ENCODE measurements at places on chromosomes 2 and 18.
A peak's percentile ranks its signal among the peaks of the same experiment; 100 is the strongest.

GRCh38 chr2:131153529-131153928 lies 48.4 kb downstream of the PLEKHB2 start:
- DNase-seq: no peak

- DNase-seq: no peak
These were observed 72.2 kb downstream of the ADAM23 start for GRCh38 chr2:206515580-206515979.

DNA sequence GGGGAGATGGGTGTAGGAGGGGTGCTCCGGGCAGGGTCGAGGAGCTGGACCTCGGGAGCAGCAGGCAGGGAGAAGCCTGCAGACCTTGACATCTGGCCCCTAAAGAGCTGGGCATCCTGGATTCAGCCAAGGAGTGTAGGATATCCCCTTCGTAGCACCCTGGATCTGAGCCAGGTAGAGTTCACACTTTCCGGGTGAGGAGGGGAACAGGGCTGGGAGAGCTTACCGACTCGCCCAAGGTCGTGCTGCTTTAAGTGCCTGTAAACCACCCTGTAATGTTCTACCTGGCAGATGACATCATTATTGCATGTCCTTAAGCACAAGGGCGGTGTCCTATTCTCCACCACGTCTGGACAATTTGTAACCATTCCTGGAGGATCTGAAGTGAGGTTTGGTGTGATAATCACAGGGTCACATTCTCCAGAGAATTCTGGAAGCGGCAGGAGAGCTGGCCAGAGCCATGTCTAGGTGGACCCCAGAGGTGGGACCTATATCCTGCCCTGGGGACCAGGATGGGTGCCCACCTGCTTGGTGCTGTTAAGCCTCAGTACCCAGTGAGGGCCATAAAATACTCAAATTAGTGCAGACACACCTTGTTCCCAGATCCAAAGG lies 14.6 kb downstream of the ITM2C start:
- no peak for DNase-seq

- no peak for DNase-seq
These were observed 82.3 kb downstream of the ARL4C start for GRCh38 chr2:234414596-234414995.

GRCh38 chr18:69715191-69715795 lies 232.4 kb downstream of the CD226 start:
- no peak for DNase-seq

GRCh38 chr2:121650315-121650930 lies 1.2 kb upstream of the CLASP1 start:
- no peak for DNase-seq

GRCh38 chr2:86219896-86220295 lies 20.6 kb downstream of the MRPL35 start:
- no peak for DNase-seq

GRCh38 chr2:191020742-191021381 lies 6.9 kb upstream of the STAT1 start:
- no peak for DNase-seq

DNA sequence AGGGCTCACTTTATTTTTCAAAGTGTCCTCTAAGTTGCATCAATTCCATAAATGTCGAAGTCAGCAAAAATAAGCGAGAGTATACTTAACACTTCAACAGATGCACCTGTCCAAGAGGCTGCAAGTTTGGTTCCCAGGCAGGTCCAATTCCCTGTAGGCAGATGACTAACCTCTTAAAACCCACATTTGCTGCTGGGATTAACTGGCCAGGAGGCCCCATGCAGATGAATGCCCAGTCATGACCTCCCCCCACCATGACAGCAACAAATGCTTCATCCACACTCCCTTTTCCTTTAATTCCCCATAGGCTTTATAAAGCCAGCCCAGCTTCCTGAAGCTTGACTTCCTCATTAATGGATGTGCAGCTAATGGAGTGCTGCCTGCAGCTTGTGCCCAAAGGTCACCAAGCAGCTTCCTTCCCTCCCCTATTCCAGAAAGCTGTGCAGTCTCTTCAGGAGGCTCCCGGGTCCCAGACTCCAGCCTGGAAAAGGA lies 35.7 kb downstream of the REEP1 start:
- DNase-seq: no peak

DNA sequence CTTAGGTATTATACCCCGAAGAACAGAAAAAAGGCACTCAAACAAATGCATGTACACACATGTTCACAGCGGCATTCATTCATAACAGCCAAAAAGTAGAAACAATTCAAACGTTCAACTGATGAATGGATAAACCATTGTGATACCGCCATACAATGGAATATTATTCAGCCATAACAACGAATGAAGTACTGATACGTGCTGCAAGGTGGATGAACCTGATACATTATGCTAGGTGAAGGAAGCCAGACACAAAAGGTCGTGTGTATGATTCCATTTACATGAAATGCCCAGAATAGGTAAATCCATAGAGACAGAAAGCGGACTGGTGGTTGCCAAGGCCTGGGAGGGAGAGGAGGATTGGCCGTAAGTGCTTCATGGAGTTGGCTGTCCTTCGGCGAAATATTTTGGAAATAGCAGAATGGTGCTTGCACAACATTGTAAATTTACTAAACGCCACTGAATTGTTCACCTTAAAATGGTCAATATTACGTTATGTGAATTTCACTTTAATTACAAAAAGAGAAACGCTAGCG lies 750 bp upstream of the RMP24 start:
- no peak for DNase-seq

DNA sequence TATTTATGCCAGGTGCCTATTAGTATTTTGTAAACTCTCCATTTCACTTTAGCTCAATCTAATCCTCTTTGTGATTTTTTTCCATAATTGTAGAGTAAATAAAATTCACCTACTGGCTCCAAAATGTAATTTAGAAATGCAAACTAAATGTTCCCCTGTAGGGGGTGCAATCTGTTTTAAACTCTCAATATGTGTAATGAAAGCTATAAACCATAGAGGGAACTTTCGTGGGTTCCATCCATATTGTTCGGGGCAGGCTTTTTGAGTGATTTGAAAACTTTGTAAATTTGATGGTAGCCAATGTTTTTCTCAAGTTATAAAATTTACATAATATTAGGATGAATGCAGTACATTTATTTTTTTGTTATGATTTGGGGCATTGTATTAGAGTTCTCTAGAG lies 49.4 kb downstream of the TSPYL6 start:
- DNase-seq: no peak

DNA sequence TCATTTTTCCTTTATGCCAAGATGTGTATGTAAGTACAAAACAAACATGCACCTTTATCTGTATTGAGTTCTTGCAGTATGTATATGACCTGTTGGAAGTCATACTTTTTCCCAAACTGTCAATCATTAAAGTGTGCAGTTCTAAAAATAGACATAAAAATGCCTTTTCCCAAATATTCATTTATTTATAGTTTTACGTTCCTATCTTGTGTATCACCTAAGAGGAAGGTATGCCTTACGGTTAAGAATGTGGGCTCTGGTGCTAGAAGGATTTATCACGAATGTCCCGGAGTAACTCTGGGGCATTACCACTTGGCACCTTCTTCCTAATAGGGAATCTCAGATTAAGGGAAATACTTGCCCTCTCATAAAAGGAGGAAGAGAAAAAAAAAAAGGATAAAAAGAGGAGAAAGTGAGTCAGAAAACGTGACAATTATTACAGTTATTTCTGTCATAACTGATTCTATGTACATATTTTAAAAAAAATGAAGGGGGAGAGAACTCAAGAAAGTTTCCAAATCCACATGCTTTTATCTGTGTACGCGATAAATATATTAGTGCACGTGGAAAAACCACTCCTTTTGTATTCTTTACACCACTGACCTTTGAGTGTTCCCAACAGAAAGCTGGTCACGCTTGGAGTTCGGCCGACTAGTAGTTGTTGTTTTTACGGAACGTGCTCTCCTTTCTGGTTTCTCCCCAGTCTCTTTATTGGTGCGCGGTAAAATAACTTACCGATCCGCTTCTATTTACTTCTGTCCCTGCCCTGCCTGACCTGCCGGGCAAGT lies 721 bp downstream of the MCEE start:
- no peak for DNase-seq

DNA sequence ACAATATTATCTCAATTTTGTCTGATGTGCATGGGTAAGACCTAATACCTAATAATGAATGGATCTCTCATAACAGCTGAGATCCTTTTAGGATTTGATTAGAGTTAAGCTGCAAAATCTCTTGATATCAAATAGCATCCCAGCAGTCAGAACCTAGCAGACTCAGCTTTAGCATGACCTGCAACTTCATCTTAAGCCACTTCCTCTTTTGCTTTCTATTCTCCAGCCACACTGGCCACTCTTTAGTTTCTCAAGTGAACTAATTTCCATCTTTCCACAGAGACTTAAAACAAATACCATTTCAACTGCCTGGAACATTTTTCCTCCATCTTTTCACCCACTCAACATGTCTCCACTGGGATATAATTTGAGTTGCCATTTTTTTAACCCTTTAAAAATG lies 1251.6 kb upstream of the ZEB2 start:
- DNase-seq: no peak

DNA sequence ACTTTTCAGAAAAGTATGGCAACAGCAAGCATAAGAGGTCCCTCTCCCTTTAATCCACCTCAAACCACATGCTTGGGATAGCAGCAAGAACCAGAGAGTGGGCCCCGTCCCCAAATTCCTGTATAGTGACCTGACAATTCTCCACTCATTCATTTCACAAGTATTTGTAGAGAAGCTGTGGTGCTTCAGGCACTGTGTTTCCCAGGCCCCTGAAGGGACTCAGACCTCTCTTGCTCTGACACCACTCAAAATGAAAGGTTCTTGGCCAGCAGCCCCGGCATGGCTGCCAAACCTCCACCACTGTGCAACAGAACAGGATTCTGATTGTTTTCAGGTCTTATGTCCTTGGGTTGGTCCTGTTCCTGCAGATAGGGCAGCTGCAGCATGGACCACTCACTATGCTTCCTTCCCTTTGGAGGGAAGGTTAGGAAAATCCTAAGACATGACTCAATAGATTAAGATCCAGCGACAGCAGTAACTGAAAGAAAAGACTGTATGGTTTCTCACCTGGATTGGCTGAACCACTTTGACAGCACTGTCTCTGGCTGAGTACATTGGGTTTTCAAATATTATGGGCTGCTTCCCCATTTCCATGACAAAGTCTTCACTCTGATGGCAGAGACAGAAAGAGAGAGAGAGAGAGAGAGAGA lies 67.6 kb downstream of the DHRS9 start:
- DNase-seq: no peak

DNA sequence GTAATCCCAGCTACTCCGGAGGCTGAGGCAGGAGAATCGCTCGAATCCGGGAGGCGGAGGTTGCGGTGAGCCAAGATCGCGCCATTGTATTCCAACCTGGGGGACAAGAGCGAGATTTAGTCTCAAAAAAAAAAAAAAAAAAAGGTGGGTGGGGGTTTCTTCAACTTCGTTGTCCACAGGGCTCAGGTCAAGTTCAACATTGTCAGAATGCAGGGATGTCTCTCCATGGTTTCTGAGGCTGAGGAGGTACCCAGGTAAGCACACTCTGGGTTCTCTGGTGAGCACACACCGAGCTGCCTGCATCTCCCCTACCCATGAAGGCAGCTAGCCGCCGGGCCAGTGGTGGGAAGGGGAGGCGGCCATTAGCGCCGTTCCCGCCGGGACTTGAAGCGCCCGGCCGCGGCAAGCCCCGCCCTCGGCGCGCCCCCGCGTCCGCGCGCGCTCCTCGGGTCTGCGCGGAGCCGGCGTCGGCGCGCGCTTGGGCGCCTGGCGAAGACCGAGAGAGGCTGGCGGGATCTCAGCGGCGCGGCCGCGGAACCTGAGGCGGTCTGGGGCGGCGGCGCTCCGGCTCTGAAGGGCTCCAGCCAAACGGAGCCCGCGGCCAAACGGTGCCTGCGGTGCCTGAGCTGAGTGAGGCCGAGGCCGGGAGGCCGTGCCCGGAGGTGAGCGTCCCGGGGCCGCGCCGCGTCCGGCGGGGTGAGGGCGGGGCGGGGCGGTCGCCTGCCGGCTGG lies at the start of gene UBXN2A:
Gene UBXN2A (plus strand): TSS at position 477 of the 731 bp plus-strand sequence. CDS start 17,852 bp downstream, outside the sequence.
- DNase-seq: peak; percentile 84

- DNase-seq: no peak
These were observed 282.6 kb downstream of the CBLN2 start for GRCh38 chr18:72261590-72261989.

DNA sequence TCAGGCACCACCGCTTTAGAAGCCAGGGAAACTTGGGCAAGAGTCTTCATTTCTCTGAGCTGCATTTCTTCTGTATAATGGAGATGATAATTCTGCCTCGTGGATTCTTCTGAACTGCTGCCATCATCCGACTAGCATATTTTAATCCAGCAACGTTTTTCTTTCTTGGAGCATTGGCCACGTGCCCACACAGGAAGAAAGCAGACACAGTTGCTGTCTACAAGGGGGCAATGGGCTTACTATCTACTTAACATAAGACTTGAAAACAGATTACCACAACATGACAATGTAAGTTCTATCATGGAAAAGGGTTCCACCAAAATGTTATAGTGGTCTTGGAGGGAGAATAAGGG lies 176.5 kb downstream of the FAM210A start:
- DNase-seq: no peak

- no peak for DNase-seq
These were observed 63.0 kb upstream of the SIX2 start for GRCh38 chr2:45072064-45072861.

DNA sequence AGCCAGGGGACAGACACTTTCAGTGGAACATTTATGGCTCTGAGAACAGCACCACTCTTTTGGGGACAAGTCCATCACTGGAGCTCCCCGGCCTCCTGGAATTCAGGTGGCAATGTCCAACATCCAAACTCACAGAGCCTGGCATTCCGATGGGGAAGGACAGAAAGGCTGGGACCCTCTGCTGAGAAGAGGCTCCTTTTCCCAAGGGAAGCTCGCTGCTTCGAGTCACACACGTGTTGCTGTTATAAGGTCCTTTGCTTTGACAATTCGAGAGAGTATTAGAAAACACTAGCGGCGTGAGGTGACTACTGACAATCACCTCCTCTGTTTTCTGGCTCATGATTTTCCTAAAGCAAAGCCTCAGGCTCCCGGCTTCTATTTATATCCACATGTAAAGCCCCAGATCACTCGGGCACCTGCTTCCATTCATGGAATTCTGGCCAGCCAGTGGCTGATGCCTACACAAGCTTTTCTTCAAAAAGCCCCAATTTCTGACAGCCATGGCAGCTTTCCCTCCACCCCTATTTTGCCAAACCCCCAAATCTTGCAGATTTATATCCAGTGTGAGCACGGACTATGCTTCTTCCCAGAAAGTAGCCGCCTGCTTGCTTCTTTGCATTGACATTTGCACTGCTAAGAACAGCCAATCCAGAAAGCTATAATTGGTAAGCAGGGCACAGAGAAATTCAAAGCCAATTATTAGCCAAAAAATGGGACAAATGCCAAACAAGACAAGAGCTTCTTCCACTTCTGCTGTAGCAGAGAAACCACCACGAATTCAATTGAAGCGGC lies 67.3 kb downstream of the NDUFA10 start:
- no peak for DNase-seq

DNA sequence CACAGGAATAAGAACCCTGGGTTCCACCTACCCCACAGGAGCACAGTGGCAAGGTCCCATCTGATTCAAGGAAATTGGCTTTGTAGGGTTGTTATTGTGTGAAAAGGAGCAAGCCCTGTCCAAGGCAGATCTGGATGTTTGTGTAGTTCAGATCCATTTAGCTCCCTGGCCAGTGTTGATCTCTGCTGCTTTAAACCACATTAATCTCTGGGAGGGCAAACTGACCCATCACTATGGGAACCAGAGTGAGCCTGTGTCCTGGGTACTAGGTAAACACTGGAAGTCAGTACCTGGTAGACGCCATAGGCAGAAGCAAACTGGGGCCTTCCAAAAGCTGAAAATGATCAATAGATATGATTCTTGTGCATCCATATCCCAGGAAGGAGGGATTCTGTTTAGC lies 271.5 kb upstream of the EPAS1 start:
- no peak for DNase-seq

Measured in mesothelial cell of epicardium (in vitro differentiated cells).